Epithelial cell of proximal tubule (primary cell): ENCODE measurements at places on chromosomes 7 and 10.

DNA sequence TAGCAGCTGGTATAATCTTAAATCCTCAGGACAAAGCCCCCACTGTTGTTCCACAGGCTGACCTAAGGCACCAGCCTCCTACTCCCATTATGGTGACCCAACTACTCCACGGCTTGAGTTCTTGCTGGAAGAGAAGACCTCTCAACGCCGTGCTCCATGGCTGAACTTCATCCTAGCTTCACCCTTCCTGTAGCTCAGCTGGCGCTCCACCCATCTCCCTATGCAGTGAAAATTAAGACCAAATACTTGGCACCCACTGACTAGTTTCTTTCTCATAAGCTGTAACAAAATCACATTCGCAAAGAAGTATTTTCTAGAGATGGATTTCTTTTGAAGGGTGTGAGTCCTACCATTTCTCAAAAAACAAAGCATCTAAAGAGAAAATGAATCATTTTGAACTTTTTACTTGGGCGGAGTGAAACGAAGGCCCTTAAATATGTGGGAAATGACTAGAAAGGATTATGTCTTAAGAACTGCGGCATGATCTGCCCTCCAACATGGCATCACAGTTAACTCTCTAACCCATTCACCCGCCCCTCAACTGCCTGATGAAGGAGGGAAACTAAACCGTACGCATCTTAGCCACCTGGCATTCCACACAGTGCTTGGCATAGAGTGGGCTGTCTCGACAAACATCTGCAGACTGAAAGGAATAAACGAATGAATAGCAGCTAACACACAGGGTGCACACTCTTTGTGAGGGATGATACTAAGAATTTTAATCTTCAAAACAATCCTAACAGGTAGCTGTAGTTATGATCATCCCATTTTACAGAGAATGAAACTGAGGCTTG lies 32.7 kb downstream of the GFRA1 start:
- DNase-seq: no peak

DNA sequence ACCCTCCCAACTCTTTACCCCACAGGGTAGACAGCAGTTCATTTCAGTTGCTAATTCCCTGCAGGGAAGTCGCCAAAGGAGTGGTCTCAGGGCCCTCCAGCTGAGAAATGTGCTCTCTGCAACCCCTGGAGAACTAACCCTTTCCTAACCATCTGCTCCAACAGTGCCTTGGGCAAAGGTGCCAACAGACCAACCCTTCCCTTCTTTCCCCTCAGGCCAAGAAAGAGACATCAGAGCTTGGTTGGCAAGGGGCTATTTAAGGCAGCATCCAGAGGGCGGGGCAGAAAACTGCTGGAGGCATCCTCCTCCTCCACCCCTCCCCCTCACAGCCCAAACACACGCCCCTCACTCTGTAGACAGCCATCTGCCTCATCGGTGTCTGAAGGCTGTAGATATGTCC lies 1.7 kb downstream of the SORBS1 start:
- no peak for DNase-seq

DNA sequence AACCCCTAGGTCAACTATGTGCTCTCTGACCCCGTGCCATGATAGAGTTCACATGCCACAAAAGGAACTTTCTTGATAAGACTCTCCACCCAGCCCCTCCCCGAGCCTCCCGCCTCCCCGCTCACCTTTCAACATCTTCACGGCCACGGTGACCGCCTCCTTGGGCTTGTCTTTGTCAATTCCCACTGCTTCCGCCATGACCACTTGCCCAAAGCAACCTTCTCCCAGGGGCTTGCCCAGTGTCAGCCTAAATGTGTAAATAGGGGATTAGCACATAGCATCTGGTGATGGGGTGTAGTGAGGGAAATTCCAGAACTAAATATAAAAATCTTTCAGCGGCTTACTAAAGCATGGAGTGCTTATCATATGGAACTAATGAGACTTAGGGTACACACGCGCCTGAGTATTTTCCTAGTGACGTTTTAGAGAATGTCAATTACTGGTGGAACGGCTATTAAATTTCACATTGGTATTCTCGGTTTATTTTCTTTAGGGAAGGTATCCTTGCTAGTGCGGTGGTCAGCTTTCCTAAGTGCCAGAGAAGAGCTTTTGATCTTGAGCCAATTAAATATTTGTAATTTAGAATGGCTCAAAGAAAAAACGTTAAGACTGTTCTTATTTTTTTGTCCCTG lies 97.4 kb downstream of the FGFR2 start:
- no peak for DNase-seq

DNA sequence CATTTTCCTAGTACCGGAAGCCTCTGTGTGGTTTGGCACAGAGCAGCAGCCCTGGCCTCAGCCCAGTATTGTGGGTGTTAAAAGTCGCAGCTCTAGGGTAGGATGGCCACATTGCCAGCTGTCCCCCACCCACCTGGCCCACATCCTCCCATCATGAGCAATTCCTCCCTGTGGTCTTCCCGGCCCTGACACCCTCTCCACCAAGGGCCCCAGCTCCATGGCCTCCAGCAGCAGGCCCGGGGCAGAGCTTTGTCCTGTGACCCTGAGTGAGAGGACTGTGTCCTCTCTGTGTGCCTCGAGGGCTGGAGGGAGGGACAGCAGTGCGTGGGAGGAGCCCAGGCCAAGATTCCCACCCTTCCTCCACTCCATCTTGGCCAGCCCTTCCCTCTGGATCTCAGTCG lies 93.7 kb downstream of the MYL10 start:
- no peak for DNase-seq

DNA sequence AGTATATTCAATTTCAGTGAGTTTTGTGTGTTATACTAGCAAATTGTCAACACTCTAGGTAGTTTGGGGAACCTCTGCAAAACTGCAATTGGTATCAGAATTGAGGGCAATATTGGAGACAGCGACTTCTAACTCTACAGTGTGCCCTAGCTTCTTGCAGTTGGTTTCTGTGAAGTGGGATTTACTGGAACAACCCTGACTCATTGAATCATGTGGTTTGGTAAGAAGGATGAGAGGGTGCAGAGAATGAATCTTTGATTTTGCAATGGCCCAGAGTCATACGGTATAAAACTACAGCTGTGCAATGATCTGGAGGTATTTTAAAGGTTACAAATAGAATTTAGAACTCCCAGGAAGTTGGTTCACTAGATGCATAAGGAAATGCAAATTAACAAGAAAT lies 129.1 kb upstream of the PPP1R3A start:
- peak; percentile 80 for DNase-seq

GRCh38 chr7:124840435-124840834 lies 74.8 kb upstream of the GPR37 start:
- no peak for DNase-seq

- DNase-seq: no peak
Observed at GRCh38 chr7:108054537-108054936, 51.6 kb upstream of the LAMB1 start.

DNA sequence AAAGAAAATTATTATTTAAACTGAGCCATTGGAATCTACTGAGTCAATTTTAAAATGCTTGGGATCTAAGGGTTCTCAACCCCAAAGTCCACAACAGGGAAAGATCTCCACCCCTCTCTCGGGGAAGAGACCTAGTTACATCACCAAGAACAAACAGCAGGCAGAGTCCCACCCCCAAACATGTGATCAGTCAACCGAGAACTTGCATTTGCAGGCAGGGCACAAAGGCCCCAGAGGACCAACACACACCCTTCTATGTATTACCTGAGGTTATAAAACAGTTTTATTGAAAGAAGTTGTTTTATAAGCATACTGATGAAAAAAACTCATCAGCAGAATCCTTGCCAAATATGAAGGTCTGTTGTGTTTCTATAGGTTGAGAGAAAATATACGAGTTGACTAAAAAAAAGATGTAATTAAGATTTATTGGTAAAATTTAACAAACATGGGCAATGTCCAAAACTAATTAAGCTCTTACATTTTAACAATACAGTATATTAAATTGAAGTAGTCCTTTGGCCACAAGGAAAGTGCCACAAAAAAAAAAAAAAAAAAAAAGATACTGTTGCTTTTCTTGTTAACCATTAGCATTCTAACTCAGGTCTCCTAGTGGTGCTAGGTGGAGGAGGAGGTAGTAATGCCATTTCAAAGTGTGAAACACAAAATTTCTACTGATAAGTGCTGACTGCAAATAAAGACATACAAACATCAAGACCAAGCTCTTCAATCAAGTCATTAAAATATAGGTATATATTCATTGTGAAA lies 975 bp upstream of the USP54 start:
- no peak for DNase-seq

GRCh38 chr10:6718550-6718949 lies 138.5 kb upstream of the PRKCQ start:
- DNase-seq: no peak

DNA sequence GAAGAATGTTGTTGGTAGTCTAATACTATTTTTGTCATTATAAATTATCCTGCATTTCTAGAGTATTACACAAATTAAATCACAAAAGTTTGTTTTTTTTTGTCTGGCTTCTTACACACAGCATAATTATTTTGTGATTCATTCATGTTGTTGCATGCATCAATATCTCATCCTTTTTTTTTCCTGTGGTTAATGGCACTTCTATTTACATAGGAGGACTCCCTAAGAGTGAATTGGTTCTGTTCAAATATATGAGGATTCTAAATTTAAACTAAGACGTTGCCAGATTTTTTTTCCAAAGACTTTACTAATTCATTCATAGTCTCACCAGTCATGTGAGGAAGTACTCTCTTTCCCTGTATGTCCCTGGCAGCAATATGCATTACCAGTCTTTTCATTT lies 303.3 kb downstream of the GPR37 start:
- DNase-seq: no peak

DNA sequence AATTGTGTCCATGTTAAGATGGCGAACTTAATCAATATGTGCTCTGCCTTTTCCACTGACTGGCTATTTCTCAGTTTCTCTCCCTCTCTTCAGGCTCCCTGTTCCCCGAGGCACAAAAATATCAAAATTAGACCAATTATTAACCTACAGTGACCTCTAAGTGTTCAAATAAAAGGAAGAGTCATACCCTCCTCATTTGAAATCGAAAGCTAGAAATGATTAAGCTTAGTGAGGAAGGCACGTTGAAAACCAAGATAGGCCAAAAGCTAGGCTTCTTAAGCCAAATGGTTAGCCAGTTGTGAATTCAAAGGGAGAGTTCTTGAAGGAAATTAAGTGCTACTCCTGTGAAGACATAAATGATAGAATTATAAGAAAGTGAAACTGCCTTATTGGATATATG lies 81.1 kb upstream of the MBL2 start:
- DNase-seq: no peak

DNA sequence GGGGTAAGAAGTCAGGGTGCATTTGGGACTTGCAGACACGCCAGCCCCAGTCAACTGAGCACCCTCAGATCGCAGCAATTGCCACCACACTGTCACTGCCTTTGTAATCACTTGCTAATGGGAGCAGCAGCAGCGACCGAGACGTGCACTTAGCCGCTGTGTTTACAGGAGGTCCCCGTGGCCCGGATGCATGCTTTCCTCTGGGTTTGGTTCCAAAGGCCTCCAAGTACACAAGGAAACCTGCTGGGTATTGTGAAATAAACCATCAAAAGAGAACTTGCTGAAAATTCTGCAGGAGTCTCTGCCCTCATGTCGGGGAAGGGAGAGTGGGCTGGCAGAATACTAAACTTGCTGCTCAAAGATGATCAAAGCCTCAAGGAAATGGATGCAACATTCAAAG lies 341.7 kb downstream of the DNAJB6 start:
- no peak for DNase-seq

- no peak for DNase-seq
Observed at GRCh38 chr10:31953080-31953479, 24.4 kb upstream of the ARHGAP12 start.

DNA sequence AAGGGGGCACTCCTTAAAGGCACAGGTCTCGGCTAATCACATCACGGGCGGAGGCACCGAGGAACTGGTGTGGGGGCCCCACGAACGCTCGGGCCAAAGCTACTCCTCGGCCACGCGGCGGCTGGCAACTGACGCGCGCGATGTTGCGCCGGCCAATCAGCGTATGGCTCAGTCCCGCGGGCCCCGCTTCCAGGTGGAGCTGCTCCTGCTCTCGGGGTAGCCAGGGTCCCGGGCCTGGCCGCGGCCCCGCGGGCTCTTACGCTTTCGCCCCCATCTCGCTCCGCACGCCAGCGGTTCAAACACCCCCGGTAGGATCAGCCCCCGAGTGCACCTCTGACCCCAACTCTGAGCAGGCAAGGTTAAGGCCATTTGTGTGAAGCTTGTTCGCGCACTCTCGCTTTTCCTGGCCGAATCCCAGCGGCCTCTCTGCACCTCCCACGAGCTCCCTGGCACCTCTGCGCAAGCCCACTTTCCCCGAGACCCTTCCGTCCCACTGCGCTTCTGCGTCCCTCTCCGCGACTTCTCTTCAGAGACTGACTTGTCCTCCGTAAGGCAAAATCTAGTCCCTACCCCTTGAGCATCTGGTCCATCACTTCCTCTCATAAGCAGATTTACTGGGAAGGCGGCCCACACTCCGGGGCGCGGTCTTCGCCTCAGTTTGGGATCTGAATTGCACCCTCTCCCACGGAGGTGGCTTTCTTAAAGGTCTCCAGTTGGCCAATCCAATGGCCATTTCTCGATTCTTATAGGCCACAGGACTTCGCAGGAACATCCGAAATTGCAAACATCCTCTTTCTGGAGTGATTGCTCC lies 200.9 kb upstream of the TBX20 start:
- DNase-seq: no peak

GRCh38 chr7:141944811-141945210 lies 2.0 kb downstream of the CLEC5A start:
- no peak for DNase-seq

GRCh38 chr10:123479640-123480039 lies 186.5 kb upstream of the GPR26 start:
- no peak for DNase-seq

DNA sequence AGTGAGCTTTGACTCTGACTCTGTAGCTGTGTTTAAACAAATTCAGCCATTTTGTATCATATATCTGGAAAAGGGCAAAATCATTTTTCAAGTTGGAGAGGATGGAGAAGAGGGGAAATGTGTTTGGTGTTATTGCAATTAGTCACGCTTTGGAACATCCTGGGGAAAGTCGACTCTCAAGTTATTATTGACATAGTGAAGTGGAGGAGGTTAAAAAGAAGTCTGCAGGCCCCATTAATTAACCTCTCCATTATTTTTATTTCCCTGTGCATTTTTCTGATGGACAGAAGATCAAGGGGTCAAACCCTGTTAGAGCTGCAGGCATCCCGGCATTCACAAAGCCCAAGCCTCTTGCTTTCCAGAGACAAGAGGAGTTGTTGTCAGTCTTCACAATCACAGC lies 132.6 kb downstream of the TEX36 start:
- DNase-seq: no peak

DNA sequence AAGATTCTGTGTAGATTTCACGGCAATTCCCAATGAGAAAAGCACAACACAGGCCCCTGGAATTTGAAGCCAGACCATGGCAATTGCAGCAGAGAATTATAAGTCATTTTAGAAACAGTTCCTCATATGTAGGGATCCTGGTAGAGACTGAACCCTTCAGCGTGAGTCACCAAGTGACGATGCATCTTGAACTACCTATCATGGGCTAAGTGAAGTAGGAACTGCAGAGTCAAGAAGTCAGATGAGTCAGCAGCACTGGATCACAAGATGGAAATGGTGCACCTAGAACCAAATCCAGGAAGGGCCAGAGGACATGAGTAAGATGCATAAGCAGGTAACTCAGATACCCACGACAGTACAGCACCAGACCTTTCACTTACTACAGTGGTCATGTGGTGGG lies 140.0 kb upstream of the TPK1 start:
- DNase-seq: no peak
